NCI-H1092 (cell line): ENCODE measurements at places on chromosomes 7 and 10.

DNA sequence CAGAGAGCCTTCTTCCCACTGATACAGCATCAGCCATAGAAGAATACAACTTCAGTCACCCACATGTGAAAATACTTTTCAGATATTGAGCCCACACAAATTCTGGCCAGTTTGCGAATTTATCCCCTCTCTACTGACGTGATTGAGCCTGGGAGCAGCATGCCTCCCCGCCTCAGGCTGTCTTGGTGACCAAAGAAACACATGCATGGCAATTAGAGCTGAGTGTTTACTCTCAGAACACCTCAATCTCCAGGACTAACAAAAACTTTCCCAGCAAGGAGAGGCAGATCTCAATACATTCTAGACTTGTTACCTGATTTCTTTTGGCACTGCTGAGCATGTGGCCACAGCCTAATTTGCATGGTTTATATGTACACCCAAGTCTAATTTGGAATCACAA lies 122.5 kb downstream of the TMEM26 start:
- no peak for DNase-seq

GRCh38 chr7:99898836-99899235 lies 20.5 kb downstream of the TRIM4 start:
- no peak for DNase-seq

- DNase-seq = no peak
Measured at GRCh38 chr10:37434091-37434490, 308.7 kb downstream of the ANKRD30A start.

DNA sequence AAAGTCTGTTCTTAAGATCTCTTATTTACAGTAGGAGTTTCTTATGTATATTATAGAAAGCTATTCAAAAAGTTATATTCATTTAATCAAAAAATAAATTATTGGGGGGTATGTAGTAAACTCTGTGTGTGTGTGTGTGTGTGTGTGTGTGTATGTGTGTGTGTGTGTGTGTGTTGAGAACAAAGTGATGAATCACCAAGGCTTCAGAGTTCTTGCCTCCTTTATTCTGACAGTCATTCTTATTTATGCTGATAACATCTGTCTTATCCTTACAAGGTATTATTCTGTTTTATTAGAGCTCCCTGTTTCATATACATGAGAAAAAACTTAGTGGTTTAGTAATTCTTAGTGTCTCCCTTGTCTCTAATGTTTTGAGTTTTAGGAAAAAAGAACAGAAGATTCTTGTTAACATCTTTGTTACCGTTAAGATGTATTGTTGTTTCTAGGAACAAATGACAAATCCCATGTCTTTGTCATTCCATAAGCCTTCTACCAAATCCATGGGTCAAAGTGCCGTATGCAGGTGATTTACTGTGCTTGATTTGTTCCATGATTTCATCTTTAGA lies 424.0 kb downstream of the EXOC4 start:
- no peak for DNase-seq

- no peak for DNase-seq
Measured at GRCh38 chr7:145313551-145313950, 477.7 kb upstream of the TPK1 start.

DNA sequence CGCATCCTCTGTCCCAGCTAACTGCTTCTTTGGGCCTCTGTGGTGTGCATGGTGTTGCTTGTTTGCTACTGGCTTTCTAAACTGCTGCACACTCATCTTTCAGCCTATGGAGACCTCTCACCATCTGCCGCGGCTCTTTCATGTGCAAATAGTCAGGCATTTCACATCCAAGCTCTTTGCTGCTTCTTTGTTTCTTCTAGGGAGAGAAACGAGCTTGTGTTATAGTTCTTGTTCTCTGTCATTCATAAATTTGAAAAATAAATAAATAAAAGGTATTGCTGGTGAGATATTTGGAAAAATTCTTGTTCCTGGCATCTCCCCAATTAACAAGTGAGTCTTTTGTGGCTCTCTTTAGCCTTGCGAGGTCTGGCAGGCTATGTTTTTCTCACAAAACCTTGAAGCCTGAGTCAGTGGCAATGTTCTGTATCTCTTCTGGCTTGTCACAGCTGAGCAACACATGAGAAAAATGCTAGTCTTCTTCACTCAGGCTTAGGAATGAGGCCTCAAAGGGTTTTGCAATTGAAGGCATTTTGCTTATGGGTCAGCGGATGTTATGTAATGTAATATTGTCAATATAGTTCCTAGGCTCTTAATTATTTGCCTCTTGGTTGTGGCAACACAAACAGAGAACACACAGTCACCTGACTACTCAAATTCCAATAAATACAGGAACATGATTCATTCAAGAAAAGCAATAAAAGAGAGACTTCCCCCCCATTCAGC lies 274.0 kb downstream of the FRMD4A start:
- DNase-seq = peak; percentile 38

DNA sequence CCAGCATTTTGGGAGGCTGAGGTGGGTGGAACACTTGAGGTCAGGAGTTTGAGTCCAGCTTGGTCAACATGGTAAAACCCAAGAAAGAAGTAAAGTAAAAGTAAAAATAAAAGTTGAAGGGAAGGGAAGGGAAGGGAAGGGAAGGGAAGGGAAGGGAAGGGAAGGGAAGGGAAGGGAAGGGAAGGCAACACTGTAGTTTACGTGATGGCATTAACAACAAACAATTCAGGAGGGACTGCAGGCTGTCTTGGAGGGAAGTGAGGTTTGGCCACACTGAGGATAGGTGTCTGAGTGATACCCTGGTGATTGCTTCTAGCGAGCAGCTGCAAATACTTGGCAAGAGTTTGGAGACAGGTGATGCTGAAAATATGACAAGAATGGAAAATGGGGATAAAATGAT lies 298.0 kb downstream of the CALN1 start:
- no peak for DNase-seq

DNA sequence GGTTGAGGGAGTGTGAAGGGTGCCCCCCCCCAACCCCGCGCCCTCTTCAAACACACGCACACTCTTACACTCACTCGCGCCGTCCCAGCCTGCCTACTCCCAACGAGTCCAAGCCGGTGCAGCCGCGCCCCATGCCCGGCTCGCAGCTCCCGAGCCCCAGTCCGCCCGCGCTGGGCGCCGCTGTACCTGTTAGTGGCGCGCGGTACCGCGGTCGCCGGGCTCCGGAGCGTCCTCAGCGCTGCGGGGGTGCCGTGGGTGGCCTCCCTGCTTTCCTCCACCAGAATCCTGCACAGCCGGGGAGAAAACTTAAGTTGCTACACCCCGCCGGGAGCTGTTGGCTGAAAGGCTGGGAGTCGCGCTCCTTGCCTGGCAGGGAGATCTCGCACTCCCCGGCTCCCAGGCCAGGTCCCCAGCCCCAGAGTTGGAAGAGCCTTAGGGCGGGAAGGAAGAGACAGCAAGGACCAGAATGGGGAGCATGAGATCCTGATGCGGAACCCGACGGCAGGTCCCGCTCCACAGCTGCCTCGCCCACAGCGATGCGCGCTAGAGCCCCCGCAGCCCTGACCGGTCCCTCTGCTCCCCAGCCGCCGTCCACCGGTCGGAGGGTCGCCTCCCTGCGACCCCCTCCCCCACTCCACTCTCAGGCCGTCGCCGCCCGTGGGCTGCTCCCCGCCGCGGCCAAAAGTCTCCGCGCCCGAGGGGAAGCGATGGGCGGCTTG lies 863 bp downstream of the ST8SIA6 start:
- no peak for DNase-seq

DNA sequence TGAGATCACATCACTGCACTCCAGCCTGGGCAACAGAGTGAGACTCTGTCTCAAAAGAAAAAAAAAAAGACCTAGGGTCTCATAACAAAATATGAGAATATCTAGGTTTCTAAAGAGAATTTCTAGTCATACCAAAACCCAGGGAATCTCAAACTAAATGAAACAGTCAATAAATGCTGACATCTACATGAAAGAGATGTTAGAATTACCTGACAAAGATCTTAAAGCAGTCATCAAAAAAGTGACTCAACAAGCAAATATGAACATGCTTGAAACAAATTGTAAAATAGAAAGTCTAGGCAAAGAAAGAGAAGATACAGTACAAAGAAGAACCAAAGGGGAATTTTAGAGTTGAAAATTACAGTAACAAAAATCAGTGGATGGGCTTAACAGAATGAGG lies 26.9 kb upstream of the RET start:
- no peak for DNase-seq

- no peak for DNase-seq
Measured at GRCh38 chr7:117184367-117184766, 138.5 kb downstream of the WNT2 start.

DNA sequence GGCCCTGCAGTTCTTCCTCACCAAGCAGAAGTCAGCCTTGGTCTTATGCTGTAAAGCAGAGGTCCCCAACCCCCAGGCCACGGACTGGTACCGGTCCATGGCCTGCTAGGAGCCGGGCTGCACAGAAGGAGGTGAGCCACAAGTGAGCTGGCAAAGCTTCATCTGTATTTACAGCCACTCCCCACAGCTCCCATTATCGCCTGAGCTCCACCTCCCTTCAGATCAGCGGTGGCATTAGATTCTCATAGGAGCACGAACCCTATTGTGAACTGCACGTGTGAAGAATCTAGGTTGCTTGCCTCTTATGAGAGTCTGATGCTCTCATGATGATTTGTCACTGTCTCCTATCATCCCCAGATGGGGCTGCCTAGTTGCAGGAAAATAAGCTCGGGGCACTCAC lies 87.6 kb upstream of the NEBL start:
- no peak for DNase-seq
